Hair follicle dermal papilla cell (primary cell): ENCODE measurements at places on chromosomes 13 and 19. TPM values are rescaled to one million over a fixed set of nuclear protein-coding genes. Genes with fewer than 3 reads are reported as not detected.

The KDELR1 gene
- 102 and 121 TPM in 2 replicates for total RNA-seq

The NALCN gene
- 0.49 and 0.73 TPM in 2 replicates for total RNA-seq

The DNM2 gene
- 125 and 150 TPM in 2 replicates for total RNA-seq

The ZNF555 gene
- 8.5 and 8.9 TPM in 2 replicates for total RNA-seq

The CAPS gene
- total RNA-seq, result 27.9 and 31.5 TPM in 2 replicates

The SHKBP1 gene
- 30.4 and 35.4 TPM in 2 replicates for total RNA-seq

The SBK2 gene
- 0.16 TPM in 1 of 2 replicates, not detected in the other for total RNA-seq

The PGLYRP1 gene
- not detected in 2 replicates for total RNA-seq

The VSTM2B gene
- not detected in 2 replicates for total RNA-seq

The SPINT2 gene
- total RNA-seq, result 15.8 and 16.1 TPM in 2 replicates

The SUGP1 gene
- total RNA-seq, result 32.0 and 34.6 TPM in 2 replicates

The RNF225 gene
- 0.32 TPM in 1 of 2 replicates, not detected in the other for total RNA-seq

The CHST8 gene
- not detected in 2 replicates for total RNA-seq

The FUZ gene
- 21.3 and 22.1 TPM in 2 replicates for total RNA-seq

The PDE4C gene
- total RNA-seq, result 0.12 and 0.16 TPM in 2 replicates

The CD209 gene
- total RNA-seq, result not detected in 2 replicates

The THSD8 gene
- total RNA-seq, result not detected in 2 replicates

The MCF2L gene
- 1.7 and 2.1 TPM in 2 replicates for total RNA-seq

The RUBCNL gene
- total RNA-seq, result 3.9 and 7.0 TPM in 2 replicates

The LRRC4B gene
- under 0.01 and 0.16 TPM in 2 replicates for total RNA-seq

The KLK2 gene
- not detected in 2 replicates for total RNA-seq

The BICRA gene
- 12.0 and 14.9 TPM in 2 replicates for total RNA-seq

The DCT gene
- 0.16 TPM in 1 of 2 replicates, not detected in the other for total RNA-seq

The CGB8 gene
- total RNA-seq, result not detected in 2 replicates

The PBX4 gene
- total RNA-seq, result 3.4 and 4.4 TPM in 2 replicates

The ZNF724 gene
- 2.3 and 2.8 TPM in 2 replicates for total RNA-seq

The STAP2 gene
- 3.1 and 4.9 TPM in 2 replicates for total RNA-seq

The C19orf44 gene
- 4.4 TPM in 2 replicates for total RNA-seq

The EFNA2 gene
- not detected in 2 replicates for total RNA-seq

The S1PR4 gene
- not detected in 2 replicates for total RNA-seq

The LILRA1 gene
- total RNA-seq, result not detected in 2 replicates

The SOX1 gene
- total RNA-seq, result not detected in 2 replicates

The SPART gene
- total RNA-seq, result 85.0 and 89.4 TPM in 2 replicates

The GRIN2D gene
- 0.49 and 0.65 TPM in 2 replicates for total RNA-seq

The ZNF320 gene
- total RNA-seq, result 14.1 and 20.0 TPM in 2 replicates

The IPO5 gene
- total RNA-seq, result 211 and 259 TPM in 2 replicates

The TEX29 gene
- total RNA-seq, result not detected in 2 replicates

The BRCA2 gene
- total RNA-seq, result 2.7 and 3.2 TPM in 2 replicates

The SMIM24 gene
- total RNA-seq, result not detected in 2 replicates
